ENCODE measurements at places on chromosomes 6 and 20.
A peak's percentile ranks its signal among the peaks of the same experiment; 100 is the strongest.

- DNase-seq, result no peak
Observed at GRCh38 chr6:12578751-12579150, 137.8 kb upstream of the PHACTR1 start.

DNA sequence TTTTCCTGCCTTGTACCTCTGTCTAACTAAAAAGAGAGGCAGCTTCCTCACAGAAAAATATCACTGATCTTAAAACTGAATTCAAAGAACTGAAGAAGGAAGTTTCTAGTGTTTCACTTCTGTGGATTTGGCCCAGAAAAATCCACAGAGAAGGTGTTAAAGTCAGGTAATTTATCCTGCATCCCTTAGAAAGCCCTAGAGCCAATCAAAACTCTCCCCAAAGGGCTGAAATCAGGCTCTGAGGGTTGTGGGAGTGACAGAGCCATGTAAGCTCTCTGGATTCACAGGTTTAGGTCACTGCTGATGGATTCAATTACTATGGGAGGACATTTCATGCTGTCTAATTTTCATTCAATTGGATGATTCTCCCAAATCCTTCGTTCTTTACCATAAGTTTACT is 152.3 kb downstream of the OR2B2 start:
- DNase-seq, result no peak

DNA sequence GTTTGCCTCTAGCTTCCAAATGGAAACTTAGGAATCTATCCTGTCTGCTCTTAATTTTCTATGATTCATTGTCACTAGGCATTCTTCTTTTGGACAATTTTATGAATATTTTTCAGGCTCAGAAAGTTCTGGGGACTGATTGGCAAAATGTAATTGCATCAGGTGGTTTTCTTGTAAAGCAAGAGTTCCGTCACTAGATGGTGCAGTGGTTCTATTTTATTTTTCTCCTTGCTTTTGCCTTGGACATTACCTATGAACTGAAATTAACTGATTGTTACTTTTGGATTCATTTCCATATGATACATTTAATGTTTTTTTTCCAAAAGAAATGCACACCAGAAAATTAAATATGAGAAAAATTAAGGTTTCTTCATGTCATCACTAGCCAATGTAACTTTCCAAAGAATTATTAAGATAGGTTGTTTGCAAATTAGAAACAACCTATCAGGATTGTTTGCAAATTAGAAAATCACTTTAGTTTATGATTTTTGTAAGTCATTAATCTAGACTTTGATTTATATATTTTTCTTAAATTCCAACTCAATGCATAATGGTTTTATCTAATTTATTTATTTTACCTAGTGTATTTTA is 48.0 kb downstream of the TMEM170B start:
- peak; percentile 56 for DNase-seq

- DNase-seq, result peak; percentile 53
Observed at GRCh38 chr6:99119109-99120031, 171.6 kb upstream of the FBXL4 start.
